ENCODE measurements at places on chromosomes 4 and X. TPM values are rescaled to one million over a fixed set of nuclear protein-coding genes. Genes with fewer than 3 reads are reported as not detected.

IL9R gene
- total RNA-seq: 0.14 TPM

DNA sequence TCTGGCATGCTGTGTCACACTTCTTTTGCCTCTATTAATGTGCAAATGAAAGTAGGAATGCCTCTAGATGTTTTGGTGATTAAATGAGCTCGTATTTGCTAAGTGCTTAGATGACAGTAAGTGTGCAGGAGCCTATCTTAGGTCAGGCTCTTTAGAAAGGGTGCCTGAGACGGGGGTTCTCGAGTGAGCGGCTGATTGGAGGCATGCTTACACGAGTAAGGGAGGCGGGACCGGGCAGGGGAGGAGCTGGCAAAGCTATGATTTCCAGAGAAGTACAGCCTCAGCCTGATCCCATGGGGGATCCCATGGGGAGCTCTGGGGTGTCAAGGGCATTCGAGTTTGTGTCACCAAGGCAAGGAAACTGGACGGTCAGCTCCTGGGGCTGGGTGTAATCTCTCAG lies 44.8 kb downstream of the CLDN34 start:
- peaks cover 2% of the 10 kb centered on the region for H3K4me1 ChIP-seq
- H3K27me3 ChIP-seq: no peaks in the 10 kb centered on the region
- no peak overlapping the region for H3K27ac ChIP-seq

DNA sequence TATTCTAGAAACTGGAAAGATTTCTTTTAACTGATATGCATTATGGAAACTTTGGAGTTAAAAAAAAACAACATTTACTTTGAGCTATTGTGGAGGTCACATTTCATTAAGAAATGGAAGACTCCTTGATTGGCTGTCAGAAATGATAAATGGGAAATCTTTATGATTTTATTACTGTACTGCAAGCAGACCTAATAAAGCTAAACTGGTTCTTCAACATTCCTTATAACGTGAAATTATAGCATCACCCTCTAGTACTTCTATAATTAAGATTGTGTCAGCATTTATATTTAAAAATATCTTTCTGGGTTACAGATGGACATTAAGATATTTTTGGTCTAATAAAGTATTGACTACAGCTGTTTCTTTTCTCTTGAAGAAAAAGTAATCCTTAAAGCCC lies 213.8 kb upstream of the PACRGL start:
- DNase-seq: no peak
- no peaks in the 10 kb centered on the region for H3K4me1 ChIP-seq
- H3K36me3 ChIP-seq: no peaks in the 10 kb centered on the region
- no peak overlapping the region for H3K27ac ChIP-seq

DMRTC1B gene
- total RNA-seq: not detected
